Skin of body (tissue), 3 donors: ENCODE measurements at places on chromosomes 2 and 18. TPM values are rescaled to one million over a fixed set of nuclear protein-coding genes. Genes with fewer than 3 reads are reported as not detected.

The RBM44 gene
- 2.1 TPM for total RNA-seq

The SERPINB10 gene
- total RNA-seq, result 3.9 TPM

The CTIF gene
- 19.5 TPM for total RNA-seq

The CD207 gene
- total RNA-seq, result 5.3 TPM

The TTN gene
- 385 TPM for total RNA-seq

The REG1B gene
- not detected for total RNA-seq

The IL36G gene
- 4.4 TPM for total RNA-seq
